Stimulated activated CD8-positive, alpha-beta memory T cell treated with anti-CD3 and anti-CD28 coated beads, Interleukin-4, amount 100 ng/mL, for 48 hours (primary cell): ENCODE measurements at places on chromosomes 6 and 20.
A peak's percentile ranks its signal among the peaks of the same experiment; 100 is the strongest.

DNA sequence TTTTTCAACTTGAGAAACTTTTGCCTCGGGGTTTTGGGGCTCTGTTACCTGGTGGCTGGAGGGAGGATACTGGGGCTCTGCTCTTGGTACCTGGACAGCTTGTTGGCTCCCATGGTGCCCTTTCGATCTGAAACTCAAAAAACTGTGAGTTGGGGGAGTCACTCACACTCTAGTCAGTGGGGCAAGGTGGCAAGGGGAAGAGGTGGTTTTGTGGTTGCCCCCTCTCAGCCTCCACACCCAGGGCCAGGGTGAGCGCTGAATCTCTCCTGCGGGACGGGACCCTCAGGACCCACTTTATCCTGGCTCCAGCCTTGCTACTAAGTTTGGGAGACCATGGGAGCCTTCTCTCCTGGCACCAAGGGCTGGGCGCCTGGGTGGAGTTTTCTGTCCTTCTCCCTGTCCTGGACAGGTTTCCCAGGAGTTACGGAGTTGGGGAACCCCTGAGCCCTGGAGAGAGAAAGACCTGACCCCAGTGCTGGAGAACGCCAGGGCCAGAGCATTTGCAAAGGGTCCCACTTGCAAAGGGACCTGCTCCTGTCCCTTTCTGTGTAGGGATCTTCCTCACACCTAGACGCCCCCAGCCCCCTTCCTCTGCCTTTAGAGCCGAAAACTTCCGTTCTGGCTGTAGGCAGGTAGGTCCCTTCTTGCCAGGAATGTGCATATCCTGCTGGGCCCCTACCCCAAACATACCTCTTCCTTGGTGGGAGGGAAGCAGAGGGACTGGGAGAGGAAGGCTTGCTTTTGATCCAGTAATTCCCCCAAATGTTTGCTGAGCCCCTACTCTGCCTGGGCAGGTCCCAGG, 2.9 kb downstream of the FOXP4 start:
- no peak for DNase-seq

- no peak for DNase-seq
Measured at GRCh38 chr20:17624070-17624469, 54.2 kb downstream of the DSTN start.

- no peak for DNase-seq
Measured at GRCh38 chr20:19821606-19822005, 63.5 kb downstream of the RIN2 start.

GRCh38 chr6:26249707-26249956, 115.4 kb upstream of the BTN3A2 start:
- DNase-seq, result no peak

DNA sequence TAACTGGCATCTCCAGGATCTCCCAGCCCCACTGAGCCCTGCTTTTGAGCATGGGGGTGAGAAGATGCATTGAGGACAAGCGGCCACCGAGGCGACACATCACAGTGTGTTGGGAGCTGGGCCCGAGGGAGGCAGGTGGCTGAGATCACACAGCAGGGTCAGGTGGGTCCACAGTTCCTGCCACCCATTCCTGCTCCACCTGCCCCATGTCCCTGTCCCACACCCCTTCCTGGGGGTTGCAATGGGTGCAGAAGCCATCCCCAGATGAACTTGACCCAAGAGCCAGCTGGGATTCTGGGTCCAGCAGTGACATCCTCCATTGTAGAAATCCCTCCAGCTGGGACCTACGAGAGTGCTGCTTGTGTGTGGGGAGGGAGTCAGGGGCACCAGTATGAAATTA, 1.0 kb downstream of the TGM2 start:
- DNase-seq, result no peak

- no peak for DNase-seq
Measured at GRCh38 chr6:13624871-13625288, 9.7 kb downstream of the NOL7 start.

GRCh38 chr6:90068264-90068663, 174.0 kb downstream of the GJA10 start:
- peak; percentile 59 for DNase-seq
